ENCODE measurements at places on chromosomes 3 and 15. TPM values are rescaled to one million over a fixed set of nuclear protein-coding genes. Genes with fewer than 3 reads are reported as not detected.

The GOLGA6D gene
- not detected for total RNA-seq

The FANCD2OS gene
- total RNA-seq, result not detected

The C2CD4A gene
- under 0.01 TPM for total RNA-seq

The HMG20A gene
- total RNA-seq, result 33.0 TPM

The CCR4 gene
- total RNA-seq, result not detected

The CPB1 gene
- 1.1 TPM for total RNA-seq

The FHIT gene
- 3.3 TPM for total RNA-seq

The CP gene
- 0.88 TPM for total RNA-seq

The DNAH12 gene
- under 0.01 TPM for total RNA-seq

The VPS39 gene
- total RNA-seq, result 76.6 TPM

The PYGO1 gene
- total RNA-seq, result 18.0 TPM

The MYL3 gene
- not detected for total RNA-seq

The OIP5 gene
- 0.88 TPM for total RNA-seq

The GHRL gene
- total RNA-seq, result not detected
